A549 treated with Hydrocortisone at 1 μM for 4 hours (cell line): ENCODE measurements at places on chromosomes 5 and 9. TPM values are rescaled to one million over a fixed set of nuclear protein-coding genes. Genes with fewer than 3 reads are reported as not detected.

Gene NEUROG1
- total RNA-seq = not detected in 5 replicates

Gene NXNL2
- 0.44 to 1.2 TPM (median 0.74 TPM) in 5 replicates for total RNA-seq

Gene PLAC8L1
- total RNA-seq = 0.20 to 0.40 TPM (median 0.22 TPM) in 5 replicates

Gene MYOT
- total RNA-seq = 0.12 to 0.30 TPM (median 0.25 TPM) in 3 of 5 replicates, not detected in the others

Gene BTNL8
- total RNA-seq = not detected in 5 replicates

Gene PKD2L2
- total RNA-seq = 0.12 TPM in 1 of 5 replicates, not detected in the others

Gene LCN6
- not detected in 5 replicates for total RNA-seq

Gene TSSK1B
- not detected in 5 replicates for total RNA-seq

Gene ABL1
- 42.6 to 53.0 TPM (median 52.2 TPM) in 5 replicates for total RNA-seq

Gene FAM114A2
- 8.9 to 16.1 TPM (median 10.3 TPM) in 5 replicates for total RNA-seq

Gene GRIN3A
- not detected in 5 replicates for total RNA-seq

Gene SLC25A51
- 18.1 to 23.0 TPM (median 19.9 TPM) in 5 replicates for total RNA-seq

Gene PCDHB15
- 0.03 to 0.14 TPM (median 0.06 TPM) in 5 replicates for total RNA-seq

Gene SCGB3A2
- total RNA-seq = not detected in 5 replicates

Gene BTNL3
- not detected in 5 replicates for total RNA-seq

Gene C5orf47
- 0.03 to 0.17 TPM in 2 of 5 replicates, not detected in the others for total RNA-seq

Gene IL5
- not detected in 5 replicates for total RNA-seq

Gene RPL12
- 2,571 to 2,807 TPM (median 2,692 TPM) in 5 replicates for total RNA-seq

Gene PDE6A
- total RNA-seq = 0.22 to 0.32 TPM (median 0.25 TPM) in 5 replicates
